Type B pancreatic cell (in vitro differentiated cells): ENCODE measurements at places on chromosomes 2 and 18. TPM values are rescaled to one million over a fixed set of nuclear protein-coding genes. Genes with fewer than 3 reads are reported as not detected.

DNA sequence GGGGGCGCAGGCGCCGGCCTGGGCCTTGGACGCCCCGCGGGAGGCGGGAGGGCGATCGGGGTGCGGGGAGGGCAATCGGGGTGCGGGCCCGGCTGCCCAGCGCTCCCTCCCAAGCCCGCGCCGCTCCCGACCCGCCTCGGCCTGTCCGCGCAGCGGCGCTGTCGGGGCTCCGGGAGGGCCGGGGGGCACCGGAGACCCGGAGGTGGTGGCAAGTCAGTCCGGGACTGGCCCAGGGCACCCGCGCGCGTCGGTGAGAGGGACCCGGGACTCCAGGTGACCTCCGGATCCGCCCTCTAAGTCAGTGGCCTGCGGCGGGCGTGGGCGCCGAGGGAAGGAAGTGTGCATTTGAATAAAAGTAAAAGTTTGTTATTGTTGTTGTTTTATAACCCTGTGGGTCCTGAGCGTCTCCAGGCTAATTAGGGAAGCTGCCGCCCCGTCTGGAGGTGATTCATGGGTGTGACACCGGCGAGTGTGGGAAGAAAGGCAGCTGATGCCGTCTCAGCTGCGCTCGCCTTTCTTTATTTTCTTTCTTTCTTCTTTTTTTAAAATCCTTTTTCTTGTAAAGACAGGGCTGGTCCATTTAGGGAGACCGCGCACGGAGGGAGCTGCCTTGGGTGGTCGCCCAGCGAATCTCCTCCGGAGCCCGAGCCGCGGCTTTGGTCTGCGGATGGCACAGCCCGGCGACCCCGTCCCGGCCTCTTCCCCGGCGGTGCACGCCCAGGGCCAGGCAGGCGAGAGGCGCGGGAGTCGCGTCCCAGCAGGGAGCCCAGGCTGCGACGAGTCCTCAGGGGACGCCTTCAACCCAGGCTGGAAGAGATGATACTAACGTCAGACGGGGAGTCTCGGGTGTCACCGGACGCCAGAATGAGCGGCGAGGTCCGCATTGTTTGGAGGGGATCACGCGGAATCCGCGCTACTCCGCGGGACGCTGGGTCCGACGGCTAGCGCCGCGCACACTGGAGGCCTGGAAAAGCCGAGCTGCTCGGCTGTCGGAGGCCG lies 627 bp upstream of the CRACDL start:
- no peak for DNase-seq

GRCh38 chr2:180359522-180360282 lies 352.6 kb upstream of the CWC22 start:
- no peak for DNase-seq

- no peak for DNase-seq
Observed at GRCh38 chr18:31064130-31064529, 21.6 kb upstream of the DSC3 start.

- no peak for DNase-seq
Observed at GRCh38 chr2:45963816-45964215, 312.3 kb downstream of the PRKCE start.

DNA sequence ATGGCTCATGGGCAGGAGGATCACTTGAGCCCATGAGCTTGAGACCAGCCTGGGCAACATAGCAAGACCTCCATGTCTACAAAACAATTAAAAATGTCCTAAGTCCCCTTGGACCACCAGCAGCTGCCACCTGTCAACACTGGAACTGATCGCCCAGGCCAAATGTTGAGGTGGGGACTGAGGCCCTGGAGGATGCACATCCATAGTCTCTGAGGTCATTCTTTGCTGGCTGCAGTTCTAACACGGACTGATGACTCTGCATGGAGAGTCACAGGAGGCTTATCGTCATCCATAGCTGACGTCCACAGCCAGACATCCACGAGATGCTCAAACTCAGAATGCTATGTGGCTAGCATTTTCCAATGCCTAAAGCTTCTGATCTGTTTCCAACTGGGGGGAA lies 151.3 kb downstream of the BCL2 start:
- DNase-seq: no peak

DNA sequence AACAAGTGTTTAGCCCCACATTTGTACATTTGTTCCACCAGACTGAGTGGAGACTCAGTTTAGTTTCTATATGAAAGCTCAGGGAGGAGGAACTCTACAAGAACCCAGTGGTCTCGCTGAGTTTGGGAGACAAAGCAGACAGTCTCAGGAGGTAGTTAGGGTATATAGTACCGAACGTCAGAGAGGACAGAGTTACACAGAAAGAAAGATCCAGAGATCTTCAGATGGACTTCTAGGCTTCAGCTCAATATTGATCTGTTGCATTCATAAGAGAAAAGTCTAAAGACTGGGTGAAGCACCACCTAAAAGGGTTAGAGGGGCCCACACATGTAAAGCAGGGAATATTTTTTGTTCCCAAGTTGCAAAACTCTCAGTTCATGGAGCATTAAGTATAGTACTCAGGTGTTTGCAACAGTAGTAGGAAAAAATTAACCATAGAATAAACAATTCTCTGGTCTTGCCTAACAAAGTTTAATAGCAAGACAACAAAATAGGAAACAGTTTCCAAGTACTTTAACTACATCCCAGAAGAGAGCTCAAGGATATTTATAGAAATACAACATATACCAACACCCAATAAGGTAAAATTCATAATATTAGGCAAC lies 4.2 kb downstream of the TFPI start:
- no peak for DNase-seq

DNA sequence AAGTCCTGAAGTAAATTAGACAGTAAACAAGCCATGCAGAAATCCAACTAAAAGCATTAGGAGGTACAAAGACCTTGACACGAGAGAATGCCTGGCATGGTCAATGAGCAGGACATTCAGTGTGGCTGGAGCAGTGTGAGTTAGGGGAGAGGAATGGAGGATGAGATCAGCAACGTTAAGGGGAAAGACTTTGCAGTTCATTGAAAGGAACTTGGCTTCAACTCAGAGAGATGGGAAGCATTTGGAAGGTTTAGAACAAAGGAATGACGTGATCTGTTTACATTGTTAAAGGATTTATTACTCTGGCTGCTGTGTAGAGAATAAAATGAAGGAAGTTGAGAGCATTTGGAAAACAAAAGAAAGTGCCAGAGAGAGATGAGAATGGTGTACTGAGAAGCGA lies 621.3 kb downstream of the XIRP2 start:
- no peak for DNase-seq

GRCh38 chr18:9950289-9951016 lies 36.6 kb downstream of the VAPA start:
- DNase-seq: no peak

GRCh38 chr2:240832921-240833494 lies 13.0 kb upstream of the KIF1A start:
- no peak for DNase-seq

GRCh38 chr2:142041996-142042395 lies 88.8 kb downstream of the LRP1B start:
- no peak for DNase-seq

Gene DAW1
- 0.80 TPM in 1 of 2 replicates, not detected in the other for total RNA-seq
